ENCODE measurements at places on chromosomes 1 and 21.
A peak's percentile ranks its signal among the peaks of the same experiment; 100 is the strongest.

- no peak for DNase-seq
Measured at GRCh38 chr1:156655151-156655903, 13.4 kb downstream of the BCAN start.

GRCh38 chr1:56002231-56002630, 577.1 kb downstream of the PLPP3 start:
- DNase-seq = no peak

DNA sequence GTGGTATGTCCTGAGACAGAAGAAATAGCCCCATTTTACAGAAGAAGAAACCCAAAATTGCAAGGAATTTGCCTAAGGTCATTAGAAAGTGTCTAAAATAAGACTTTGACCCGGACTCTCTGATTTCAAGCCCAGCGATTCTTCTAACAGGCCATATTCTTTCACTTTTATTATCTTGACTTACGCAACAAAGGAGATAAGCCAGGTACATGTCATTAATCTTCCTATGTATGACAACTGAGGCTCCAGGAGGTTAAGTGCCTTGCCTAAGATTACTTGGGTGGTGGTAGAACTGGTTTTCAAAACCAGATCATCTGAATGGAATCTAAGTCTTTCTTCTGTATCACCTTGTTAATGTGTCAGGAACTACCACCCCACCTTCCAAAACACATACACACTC, 124.3 kb downstream of the PBX1 start:
- DNase-seq = no peak

DNA sequence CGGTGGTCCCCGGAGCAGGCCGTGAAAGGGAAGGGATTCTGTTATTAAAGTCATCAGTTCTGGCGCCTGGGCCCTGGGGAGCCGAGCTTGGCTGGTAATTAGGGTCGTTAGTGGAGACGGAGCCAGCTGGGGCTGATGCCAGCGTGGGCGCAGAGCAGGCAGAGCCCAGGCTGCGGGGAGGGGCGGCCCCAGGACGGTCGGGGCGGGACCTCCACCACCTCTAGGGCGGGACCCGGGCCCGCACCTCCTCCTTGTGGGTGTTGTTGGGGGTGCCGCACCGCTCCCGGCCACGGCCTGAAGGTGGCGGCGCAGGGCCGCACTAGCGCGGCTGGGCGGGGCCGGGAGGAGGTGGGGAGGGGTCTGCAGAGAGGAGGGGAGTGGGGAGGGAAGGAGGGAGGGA, 470.6 kb downstream of the PTPRU start:
- DNase-seq = peak; percentile 6

- no peak for DNase-seq
Measured at GRCh38 chr1:155513300-155513916, 49.2 kb downstream of the ASH1L start.

DNA sequence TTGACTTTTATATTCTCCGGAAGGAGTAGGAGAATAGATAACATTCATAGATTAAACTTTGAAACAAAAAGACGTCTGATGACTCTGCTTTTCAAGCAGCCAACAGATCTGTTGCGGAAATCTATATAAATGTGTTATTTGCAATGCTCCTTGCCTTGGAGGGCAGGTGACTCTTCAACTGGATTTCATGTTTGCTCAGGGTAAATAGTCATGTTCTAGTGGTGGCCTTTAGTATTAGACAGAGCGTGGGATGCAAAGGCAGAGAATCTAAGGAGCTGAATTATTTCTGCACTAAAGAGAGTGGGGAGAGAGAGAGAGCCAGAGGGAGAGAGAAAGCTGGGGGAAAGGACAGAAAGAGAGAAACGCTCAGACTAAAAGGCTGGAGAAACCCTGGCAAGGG, 454.3 kb downstream of the AJAP1 start:
- DNase-seq = no peak

DNA sequence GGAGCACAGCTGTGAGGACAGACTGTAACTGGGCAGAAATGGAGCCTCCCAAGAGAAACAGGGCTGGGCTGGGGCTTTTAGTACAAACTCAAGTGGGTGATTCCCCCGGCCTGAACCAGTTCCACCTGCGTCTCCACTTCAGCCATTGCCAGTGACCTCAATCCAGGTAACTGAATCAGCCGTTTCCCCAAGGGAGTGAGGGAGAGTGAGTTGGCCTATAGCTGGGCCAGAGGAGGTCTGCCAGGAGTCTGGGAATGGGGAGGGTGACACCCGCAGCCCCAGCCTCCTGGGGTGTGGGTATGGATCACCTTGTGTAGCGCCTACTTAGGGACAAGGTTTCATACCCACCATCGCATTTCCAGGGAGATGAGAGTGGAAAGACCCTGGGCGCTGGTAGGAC, 8.5 kb downstream of the SLC26A9 start:
- DNase-seq = no peak

DNA sequence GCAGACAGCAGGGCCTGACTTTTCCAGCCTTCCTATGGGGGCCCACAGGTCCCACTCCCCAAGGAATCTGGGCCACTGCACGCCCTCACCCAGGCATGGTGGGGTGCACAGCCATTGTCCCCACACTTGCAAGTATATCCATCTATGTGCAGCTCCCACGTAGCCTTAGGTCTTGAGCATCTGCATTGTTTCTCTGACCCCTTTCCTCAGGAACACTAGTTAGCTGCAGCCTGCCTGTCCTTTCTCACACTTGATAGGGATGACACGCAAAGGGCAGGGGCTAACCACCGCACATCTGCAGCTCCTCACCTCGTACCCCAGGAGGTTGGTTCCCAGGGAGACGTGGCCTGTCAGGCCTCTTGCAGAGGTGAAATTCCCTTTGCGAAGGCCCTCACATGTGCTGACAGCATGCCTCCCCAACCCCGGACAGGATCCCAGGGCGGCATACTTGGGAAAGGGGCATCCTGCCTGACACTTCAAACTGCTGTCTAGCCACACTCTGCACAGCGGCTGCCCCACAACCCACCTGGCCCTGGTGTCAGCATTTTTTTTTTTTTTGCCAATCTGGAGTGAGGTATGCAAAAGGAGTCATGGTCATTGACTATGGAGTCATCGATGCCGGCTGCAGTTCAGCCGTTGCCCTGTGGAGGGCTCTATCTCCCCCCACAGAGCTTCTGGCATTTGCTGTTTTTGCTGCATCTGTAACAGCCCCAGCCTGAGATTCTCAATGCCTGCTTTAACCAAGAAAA, 5.0 kb downstream of the JMJD4 start:
- DNase-seq = no peak

GRCh38 chr1:41955461-41956159, 36.9 kb upstream of the HIVEP3 start:
- DNase-seq = no peak

DNA sequence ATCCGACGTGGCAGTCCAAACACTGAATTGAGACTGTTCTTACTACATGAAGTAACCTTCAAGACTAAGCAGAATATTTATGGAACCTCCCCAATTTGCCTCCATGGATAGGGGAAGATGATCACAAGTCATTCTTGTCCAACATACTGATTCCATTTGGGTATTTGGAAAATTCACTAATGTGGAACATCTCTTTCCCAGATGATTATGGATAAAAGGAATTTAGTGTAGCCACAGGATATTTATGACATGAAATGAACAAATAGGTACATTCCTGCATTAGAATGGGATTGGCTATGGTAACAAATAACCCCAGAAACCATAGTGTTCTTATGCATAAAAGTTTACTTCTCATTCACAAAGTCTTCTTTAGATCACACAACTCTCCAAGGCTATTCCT, 40.2 kb upstream of the SGIP1 start:
- no peak for DNase-seq

DNA sequence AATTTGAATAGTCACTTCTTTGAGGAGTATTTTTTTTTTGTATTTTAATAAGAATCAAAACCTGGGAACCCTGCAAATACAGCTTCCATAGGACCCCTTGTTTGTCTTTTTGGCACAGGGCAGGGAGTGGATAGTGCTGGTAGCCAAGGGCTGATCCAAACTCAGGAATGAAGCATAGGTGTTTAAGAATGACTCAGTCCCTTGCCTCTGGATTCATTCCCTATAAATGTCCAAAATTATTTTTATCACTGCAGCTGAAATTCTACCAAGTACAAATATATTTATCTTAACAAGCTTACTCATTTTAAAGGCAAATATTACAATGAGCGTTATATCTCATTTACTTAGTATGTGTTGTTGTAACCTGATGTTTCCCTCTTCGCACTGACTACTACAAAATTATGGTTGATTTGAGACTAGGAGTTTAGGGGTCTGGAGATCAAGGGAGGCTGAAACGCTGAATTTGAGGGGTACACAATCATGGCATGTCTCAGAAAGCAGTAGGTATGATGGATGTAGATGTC, 278.6 kb upstream of the LYPLAL1 start:
- no peak for DNase-seq

DNA sequence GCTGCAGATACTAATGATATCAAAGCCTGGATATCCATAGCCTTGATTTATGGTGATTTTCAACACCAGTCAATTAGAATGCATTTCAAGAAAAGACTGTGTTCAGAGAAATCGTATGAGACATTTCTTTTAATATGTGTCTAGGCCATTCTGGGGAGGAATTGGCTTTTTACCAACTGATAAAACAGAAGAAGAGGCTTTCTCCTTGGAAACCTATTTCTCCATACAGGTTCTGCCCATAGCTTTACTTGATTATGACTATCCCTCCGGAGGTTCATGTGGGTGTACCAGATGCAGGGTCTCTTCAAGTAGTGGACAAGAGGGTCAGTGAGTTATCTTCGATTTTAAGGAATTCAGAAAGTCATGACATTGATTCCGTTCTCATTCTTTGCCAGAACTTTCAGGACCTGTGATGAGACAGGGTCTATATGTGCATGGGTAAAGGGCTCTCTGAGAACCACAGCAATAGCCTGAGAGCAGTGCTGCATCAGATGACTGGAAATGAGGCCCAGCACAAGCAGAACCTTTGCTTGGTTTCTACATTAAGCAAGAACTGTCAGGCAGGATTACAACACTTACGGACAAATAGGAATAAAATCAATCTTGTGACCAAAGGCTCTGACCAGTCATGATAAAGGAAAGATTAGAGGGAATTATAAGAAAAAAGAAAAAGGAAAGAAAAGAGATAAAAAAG, 263.7 kb upstream of the SGIP1 start:
- no peak for DNase-seq

GRCh38 chr1:39992234-39992633, 37.3 kb downstream of the MFSD2A start:
- no peak for DNase-seq

DNA sequence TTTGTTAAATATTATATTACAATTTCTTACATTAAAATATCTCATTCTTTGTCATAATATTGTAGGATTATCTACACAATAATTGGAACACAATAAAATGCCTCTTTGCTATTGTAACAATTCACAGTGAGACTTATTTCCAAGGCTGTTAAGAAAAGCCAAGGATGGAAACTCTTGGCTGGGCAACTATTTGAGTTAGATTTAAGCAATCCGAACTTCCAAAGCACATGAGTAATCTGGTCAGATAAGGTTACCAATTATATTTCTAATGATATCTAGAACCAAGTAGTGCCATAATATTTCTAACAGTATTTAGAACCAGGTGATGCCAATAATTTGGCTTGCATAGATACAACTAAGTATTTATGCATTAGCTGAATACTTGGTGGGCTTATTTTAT, 154.7 kb upstream of the KCNK2 start:
- no peak for DNase-seq

- no peak for DNase-seq
Measured at GRCh38 chr1:44544960-44545359, 129.3 kb downstream of the TMEM53 start.

GRCh38 chr1:111045033-111045722, 81.5 kb upstream of the LRIF1 start:
- DNase-seq = no peak

DNA sequence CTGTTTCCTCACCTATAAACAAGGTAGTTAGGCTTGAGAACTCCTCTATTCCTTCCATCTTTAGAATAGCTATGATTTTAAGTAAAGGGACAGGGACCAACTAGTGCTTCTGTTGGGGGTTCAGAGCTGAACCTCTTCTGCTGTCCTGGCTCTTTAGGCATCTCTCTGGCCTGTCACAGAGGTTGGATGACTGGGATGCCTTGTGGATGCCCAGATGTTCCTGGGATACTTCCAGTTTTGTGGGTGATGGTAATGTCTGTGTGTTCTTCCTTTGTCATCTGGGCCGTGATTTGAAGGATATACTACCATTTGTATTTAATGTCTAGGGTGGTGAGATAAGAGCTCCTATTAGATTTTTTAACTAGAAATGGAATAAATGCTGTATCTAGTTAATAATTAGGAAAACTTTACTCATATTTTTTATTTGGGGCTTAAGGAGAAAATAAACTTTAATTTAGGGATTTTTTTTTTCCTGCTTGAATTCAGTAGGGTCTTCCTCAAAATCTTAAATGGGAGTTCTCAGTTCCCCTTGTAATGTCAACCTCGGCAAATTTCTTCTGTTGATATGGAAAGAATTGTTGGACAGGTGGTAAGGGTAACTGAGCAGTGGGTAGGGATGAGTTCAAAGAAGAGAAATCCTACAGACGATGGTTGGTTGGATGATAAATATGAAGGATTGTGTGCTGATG, 47.2 kb downstream of the LAMC1 start:
- no peak for DNase-seq

- no peak for DNase-seq
Measured at GRCh38 chr1:33634806-33635205, 162.4 kb downstream of the ZSCAN20 start.

DNA sequence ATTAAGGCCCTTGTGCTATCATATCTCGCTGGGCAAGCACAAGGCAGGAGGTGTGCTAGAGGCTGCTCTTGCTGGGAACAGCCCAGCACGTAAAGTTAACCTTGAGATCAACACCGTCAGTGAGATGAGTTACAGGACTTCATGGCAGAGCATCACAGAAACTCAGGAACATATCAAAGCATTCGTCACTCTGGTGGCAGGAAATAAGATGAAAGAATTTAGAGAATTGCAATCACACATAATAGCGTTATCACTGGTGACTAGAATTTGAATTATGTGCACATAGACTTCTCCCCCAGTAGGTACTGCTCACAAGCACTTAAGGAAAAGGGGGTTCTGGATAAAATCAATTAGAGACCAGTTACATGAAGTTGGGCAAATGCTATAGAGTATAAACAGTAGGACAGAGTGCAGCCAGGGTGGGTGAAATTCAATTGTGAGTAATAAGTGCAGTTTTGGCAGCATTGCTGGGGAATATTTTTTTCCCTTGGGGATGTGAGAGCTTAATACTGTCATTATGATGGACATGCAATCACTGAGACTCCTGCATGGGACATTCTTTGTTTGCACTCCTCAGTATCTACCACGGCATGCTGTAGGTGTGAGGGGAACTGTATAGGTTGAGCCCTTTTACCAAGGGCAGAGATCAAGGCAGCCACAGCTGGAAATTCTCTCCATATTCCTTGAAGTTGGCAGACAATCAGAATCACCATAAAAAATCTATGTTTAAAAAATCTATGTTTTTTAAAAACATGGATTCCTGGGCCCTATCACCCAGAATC, 44.2 kb upstream of the ARHGAP29 start:
- no peak for DNase-seq

DNA sequence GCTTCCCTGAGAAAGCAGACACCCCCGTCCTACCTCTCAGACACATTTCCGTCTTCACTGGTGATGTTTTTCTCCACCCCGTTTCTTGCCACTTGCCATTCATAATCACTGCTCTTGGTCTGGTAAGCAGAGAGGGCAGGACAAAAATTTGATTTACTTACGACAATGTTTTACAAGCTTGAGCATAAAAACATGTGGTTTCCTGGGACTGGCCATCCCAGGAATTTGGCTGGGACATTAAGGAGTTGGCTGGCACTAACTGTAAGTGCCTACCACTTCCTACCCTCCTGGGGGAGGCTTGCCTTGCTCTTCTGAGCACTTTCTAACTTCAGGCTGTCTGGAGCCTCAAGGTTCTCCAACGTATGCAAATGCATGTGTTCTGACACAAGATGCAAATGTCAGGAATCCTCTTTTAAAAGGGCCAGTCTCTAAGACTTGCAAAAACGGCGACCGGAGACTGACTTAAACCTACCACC, 24.2 kb downstream of the ZBTB18 start:
- no peak for DNase-seq

All from stimulated activated CD8-positive, alpha-beta memory T cell treated with anti-CD3 and anti-CD28 coated beads, Interleukin-4, amount 100 ng/mL, for 24 hours (primary cell).